ACHN (cell line): ENCODE measurements at places on chromosomes 2 and 18.

GRCh38 chr18:11665146-11665545 is 23.9 kb upstream of the GNAL start:
- DNase-seq = no peak

- DNase-seq = no peak
Observed at GRCh38 chr2:88517759-88518201, 65.3 kb upstream of the FOXI3 start.

DNA sequence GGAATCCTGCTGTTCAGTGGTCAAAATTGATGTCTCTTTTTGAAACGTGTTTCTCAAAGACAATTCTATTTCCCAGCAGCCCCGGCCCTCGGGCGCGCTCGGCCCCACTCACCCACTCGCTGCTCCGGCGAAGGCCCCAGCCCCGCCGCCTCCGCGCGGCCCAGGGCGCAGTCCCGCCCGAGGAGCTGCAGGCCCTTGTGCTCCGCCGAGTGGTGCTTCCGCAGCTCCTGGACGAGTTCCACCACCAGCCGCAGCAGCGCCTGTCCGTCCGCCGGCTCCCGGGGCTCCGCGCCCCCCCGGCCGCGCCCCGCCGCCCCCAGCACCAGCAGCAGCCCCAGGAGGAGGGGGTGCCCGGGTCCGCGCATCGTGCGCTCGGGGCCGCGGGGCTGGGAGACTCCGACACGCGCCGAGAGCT is 413 bp downstream of the ALKAL2 start:
- peak; percentile 41 for DNase-seq

DNA sequence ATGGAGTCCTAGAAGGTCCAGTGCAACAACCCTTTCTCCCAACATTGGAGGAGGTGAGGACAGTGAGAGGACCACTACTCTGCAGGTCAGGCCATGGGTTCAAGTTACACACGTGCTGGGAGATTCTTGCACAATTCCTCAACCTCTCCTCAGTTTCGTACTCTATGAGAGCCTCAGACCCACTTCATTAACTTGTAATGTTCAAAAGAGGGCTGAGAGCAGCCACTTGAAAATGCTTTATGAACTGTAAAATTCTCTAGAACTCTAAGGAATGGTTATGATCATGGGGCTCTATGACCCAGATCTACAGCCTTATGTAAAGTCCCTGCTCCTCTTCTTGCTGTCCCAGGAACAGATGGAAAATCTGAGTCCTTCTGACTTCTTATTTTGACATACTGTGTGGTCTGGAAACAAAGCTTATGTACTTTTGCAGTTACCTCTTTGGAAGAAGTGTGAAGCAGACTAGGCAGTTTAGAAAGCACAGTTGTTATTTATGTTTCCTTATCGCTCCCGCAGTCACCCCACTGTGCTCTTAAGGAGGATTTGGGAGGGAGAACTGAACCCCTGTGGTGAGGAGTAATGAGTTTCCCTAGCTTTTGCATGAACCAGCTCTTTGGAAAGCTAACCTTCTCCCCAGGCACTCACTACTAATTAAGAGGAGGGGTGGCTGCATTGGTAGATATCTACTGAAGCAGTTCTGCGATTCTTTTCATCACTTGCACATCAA is 296.6 kb downstream of the LRRTM1 start:
- no peak for DNase-seq

DNA sequence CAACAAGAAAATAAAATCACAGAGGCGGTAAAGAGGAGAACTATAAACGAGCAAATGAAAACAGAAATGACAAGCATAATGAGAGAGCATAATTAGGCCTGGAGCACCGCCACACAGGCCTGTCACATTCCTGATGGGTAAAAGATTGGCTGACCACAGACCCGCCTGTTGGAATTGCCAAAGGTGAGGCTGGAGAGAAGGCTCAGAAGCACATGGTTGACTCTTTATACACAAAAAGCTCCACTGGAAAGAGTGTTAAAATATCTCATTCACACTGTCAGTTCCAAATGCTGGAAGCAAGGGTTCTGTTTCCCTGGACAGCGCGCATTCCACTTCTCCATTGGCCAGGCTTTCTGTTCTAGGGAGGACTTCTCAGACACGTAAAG is 5.9 kb upstream of the LGALSL start:
- DNase-seq = no peak

DNA sequence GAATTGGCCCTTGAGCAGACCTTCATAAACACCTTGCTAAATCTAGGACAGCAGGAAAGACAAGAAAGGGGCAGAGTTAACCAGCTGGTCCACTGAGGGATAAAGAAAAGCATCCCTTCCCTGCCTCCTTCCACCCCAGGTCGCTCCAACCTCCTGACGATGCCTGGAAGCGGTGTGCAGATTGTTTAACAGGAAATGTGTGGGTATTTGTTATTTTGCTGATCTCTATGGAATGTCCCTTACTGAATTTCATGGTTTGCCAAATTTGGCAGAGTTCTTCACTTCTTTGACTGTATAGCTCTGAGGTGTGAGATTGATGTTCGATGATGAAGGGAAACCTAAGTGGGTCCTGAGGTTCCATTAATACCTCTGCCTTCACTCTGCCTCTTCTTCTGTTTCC is 72.9 kb downstream of the MAP3K20 start:
- no peak for DNase-seq

DNA sequence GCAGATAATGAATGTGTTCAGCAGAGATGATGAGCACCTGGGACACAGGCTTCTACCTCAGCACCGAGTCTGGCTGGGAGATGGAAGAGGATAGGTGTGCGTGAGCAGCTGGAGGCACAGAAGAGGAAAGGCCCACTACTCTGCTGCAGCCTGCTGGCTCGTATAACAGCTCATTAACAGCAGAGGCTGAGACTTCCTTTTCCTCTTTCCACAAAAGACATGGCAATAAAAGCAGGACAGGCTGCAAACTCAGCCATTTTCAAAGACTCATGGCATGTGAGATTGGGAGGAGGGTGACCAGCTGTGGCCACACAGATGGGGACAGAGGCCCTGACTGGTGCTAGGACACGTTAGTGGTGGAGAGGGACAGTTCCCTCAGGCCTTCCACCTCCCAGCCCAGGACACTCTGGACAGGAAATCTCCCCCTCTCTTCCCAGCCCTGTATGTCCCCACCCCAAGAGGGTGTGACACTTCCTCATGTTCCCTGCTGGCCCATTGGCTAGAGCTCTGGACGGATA is 60.3 kb downstream of the CACNB4 start:
- DNase-seq = no peak

GRCh38 chr2:198347946-198348345 is 543.6 kb downstream of the PLCL1 start:
- DNase-seq = no peak

- no peak for DNase-seq
Observed at GRCh38 chr2:238820916-238821315, 27.0 kb upstream of the TWIST2 start.

- DNase-seq = no peak
Observed at GRCh38 chr2:84991404-84992160, 20.6 kb downstream of the KCMF1 start.

DNA sequence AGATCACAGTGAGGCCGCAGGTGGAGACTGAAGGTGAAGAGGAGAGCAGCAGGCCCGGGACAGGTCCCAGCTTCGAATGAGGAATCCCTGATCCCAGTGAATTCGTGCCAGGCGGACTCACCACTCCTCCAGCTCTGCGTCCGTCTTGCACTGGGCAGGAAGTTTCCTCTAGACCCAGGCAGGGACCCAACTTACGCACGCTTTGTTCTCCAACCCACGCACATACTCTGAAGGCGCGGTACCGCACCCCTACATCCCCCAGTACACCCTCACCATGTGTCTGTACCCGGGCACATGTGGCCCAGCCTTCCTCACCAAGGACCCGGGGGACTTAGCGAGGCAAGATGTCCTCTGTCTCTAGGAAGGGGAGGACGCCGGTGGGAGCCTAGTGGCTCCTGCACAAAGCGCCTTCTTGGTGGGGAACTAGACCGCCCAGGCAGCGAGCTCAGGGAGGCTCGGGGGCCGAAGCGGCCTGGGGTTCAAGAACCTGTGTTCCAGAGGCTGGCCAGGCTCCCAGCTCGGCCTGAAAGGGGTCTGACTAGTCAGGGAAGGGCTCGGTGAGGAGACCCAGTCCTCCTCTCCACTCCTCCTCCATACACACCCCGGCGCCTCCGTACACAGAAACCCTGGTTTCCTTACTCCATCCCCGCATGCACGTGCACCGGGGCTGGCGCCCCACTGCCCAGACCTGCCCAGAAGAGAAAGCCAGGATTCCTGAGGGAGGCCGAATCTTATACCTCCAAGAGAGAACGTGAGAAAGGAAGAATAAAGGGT is 38.3 kb upstream of the ATP6V1B1 start:
- no peak for DNase-seq

GRCh38 chr2:102142829-102143449 is 393 bp downstream of the IL1R1 start:
- DNase-seq = no peak

- DNase-seq = no peak
Observed at GRCh38 chr2:168607992-168608391, 151.9 kb downstream of the CERS6 start.

DNA sequence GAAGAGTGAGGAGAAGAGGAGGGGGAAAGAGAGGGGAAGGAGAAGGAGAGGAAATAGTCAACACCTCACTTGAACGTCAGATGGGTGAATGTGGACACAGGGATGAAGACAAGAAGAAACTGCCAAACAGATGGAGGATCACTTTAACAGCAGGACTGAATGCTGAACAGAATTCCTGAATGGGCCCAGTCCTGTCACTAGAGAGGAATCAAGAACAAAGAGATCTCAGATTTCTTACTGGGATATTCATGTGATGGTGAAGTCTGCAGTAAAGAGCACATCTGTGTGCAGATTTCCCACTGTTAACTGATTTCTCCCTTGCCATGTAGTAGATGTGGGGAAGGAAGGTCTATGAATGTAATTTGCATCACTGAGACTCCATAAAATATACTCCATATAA is 135.4 kb downstream of the L3MBTL4 start:
- DNase-seq = no peak

DNA sequence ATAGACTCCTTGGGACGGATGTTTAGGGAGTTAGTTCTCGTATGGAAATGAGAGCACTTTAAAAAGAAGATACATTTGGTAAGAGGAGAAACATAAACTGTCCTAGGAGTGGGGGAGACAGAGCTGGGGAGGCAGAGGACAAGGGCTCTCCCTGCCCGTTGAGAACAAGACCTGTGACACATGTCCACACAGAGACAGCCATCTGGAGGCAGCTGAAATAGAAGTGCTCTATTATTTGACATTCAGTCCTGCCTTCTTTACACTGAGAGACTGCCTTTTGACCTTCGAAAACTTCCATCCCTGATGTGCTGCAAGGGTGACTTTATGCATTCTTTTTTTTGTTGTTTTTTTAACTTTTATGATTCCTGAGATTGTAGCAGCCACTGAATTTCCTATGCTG is 150.1 kb downstream of the UXS1 start:
- no peak for DNase-seq
